ENCODE measurements at places on chromosomes 2 and 18. TPM values are rescaled to one million over a fixed set of nuclear protein-coding genes. Genes with fewer than 3 reads are reported as not detected.
A peak's percentile ranks its signal among the peaks of the same experiment; 100 is the strongest.

DNA sequence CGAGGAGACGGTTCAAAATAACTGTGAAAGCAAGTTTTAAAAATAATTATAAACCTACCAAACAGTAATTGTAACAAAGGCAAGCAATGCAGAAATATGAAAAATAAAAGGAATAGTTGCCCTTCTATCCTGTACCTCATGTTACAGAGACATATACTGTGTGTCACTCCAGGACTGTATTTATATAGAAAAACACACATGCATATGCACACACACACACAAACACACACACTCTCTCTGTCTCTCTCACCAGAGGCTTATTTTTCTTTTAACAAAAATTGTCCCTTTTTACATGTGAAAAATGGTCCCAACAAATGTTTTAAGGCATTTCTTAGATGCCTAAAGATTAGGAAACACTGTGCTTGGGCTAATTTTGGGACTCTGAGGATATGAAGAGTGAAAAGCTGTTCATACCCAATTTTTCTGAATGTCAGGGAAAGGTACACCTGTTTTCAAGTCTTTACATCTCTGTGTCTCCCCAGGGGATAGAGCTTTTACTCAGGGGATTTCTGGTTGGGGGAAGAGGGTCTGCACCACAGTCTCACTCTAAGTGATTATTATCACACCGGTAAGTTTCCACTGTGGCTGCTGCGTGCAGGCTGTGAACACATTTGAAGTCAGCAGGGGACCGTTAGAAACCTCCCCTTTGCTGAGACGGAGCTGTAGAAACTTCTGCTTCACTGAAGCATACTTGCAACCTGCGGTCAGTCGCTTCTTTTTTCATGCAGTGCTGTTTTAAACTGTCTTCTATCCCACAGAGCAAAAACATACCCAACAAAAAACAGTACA is 51.4 kb upstream of the SPAG16 start:
- H3K36me3 ChIP-seq, result no peaks in the 10 kb centered on the region
- no peak for DNase-seq
- no peak overlapping the region for H3K27ac ChIP-seq
- H3K4me3 ChIP-seq, result peak overlapping the region; percentile 13
- peaks cover 23% of the 10 kb centered on the region for H3K4me1 ChIP-seq

DNA sequence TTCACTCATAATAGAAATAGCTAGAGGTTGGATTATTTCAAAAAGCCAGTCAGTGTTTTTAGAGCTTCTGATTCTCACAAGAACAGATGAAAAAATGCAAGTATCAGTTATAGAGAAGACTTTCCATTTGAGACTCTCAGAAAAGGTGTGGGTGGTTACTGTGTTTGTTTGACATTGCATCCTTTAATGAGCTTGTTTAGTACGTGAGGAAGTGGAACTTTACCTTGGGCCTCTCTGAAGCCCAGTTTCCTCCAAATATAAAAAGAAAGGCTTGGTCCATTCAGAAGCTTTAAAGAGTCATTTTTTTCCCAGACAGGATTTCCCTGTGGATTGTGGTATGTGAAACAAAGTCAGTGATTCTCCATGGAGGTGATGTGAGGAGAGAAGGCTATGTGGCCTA is 89.9 kb upstream of the RANBP2 start:
- no peak overlapping the region for H3K27ac ChIP-seq
- no peak for DNase-seq
- H3K36me3 ChIP-seq, result no peaks in the 10 kb centered on the region
- no peak overlapping the region for H3K4me3 ChIP-seq
- no peaks in the 10 kb centered on the region for H3K27me3 ChIP-seq
- H3K4me1 ChIP-seq, result peaks cover 12% of the 10 kb centered on the region

DNA sequence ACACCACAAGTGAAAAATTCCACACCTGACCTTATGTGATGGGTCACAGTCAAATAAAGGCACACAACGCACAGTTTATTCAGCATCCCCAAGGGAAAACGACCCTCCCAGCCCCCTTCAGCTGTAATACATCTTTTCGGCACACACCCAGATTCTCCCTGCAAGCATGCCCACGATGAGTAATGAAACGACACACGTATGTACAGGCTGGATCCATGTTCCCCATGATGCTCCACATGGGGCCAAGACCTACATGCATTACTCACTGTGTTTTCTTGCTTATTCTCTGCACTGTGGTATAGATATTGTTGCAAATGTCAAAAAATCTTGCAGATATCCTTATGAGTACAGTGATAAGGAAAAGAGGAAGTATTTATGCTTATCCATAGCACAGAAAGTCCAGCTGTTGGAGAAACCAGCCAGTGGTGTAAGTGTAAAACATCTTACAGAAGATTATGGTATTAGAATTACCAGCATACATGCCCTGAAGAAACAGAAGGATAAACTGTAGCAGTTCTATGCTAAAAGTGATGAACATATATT is 32.5 kb upstream of the SGPP2 start:
- H3K36me3 ChIP-seq, result no peaks in the 10 kb centered on the region
- no peak for DNase-seq
- no peaks in the 10 kb centered on the region for H3K27me3 ChIP-seq

DNA sequence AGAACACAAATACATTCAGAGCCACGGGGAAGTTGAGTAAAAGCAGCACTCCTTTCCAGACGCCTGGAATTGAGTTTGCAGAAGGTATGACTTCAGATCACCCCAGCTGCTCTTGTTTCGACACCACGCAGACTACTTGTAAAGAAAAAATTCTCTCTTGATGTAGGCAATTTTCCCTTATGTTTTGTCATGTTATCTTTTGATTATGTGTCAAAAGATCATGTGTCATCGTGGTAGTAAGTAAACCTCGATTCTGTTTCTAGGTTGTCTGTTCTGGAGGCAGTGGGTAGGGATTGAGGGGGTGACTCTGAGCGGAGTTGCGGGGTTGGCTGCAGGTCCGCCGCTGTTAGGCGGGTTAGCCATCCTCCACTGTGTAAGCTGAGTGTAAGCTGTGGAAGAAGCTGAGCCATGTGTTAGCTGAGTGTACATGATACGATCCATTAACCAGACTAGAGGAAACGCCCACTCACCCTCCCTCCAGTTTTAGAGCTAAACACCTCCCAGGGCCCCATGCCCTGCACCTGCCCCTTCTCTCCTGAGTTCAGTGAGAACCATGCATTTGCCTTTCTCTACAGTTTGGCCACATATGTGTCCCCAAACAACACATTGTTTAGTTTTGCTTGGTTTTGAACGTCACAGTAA is 181.8 kb downstream of the SNTG2 start:
- H3K4me3 ChIP-seq, result no peak overlapping the region
- no peaks in the 10 kb centered on the region for H3K27me3 ChIP-seq
- H3K27ac ChIP-seq, result no peak overlapping the region
- no peaks in the 10 kb centered on the region for H3K4me1 ChIP-seq
- DNase-seq, result no peak

TLX2 gene
- total RNA-seq, result under 0.01 TPM

GPR55 gene
- not detected for total RNA-seq

- H3K4me3 ChIP-seq, result no peak overlapping the region
- H3K4me1 ChIP-seq, result peaks cover 4% of the 10 kb centered on the region
- peak overlapping the region; percentile 31 for H3K27ac ChIP-seq
- no peaks in the 10 kb centered on the region for H3K27me3 ChIP-seq
These were observed 21.9 kb downstream of the HJURP start for GRCh38 chr2:233832414-233832813.

- no peak for DNase-seq
- H3K4me3 ChIP-seq, result no peak overlapping the region
- peaks cover 37% of the 10 kb centered on the region for H3K4me1 ChIP-seq
These were observed 20.0 kb upstream of the ITGB6 start for GRCh38 chr2:160220026-160220425.

PCARE gene
- total RNA-seq, result not detected

- no peaks in the 10 kb centered on the region for H3K27me3 ChIP-seq
- no peaks in the 10 kb centered on the region for H3K36me3 ChIP-seq
- H3K4me3 ChIP-seq, result no peak overlapping the region
- peaks cover 5% of the 10 kb centered on the region for H3K4me1 ChIP-seq
- H3K27ac ChIP-seq, result no peak overlapping the region
These were observed 252.1 kb downstream of the TSN start for GRCh38 chr2:122007577-122007976.

DNA sequence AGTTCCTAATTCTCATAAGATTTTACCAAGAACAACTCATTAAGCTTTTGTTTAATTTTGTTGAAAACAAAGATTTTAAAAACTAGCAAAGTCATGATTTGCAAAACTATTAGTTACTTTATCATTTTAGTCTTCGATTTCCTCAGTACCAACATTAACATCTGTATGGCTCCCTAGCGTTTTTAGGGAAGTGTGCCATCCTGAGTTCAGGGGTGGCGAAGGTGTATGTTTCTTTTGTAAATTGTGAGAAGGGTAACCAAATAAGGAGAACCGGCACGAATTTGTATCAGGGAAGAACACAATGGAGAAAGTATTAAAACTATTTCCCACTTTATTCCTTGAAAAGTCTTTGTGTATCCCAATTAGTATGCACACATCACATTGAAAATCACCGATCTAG is 419.9 kb downstream of the DSC3 start:
- no peaks in the 10 kb centered on the region for H3K27me3 ChIP-seq
- no peaks in the 10 kb centered on the region for H3K36me3 ChIP-seq
- no peak overlapping the region for H3K4me3 ChIP-seq
- H3K4me1 ChIP-seq, result no peaks in the 10 kb centered on the region
- DNase-seq, result no peak

DNA sequence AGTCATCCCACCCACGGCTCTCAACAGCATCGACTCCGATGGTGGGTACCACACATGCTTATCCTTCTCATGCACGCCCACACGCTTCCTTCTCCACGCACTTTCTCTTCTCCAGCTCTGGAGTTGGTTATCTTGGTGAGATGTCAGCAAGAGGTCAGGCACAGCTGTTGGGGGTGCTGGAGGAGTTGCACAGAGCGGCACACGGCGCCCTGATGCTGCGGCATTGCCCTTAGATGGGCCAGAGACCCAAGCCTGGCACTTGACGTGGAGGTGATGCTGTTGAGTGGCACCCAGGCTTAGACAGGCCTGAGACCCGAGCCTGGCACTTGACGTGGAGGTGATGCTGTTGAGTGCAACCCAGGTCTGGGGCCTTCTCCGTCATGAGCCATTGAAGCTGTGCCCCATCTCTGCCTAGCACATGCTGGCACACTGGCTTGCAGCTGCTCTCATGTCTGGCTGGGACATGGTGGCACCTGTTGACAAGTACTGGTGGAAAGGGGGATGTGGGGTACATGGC is 83.2 kb downstream of the DGKD start:
- no peak for DNase-seq
- H3K4me3 ChIP-seq, result no peak overlapping the region
- H3K36me3 ChIP-seq, result peaks cover 3% of the 10 kb centered on the region
- no peaks in the 10 kb centered on the region for H3K27me3 ChIP-seq

FAM124B gene
- total RNA-seq, result not detected

CDH20 gene
- total RNA-seq, result not detected

- H3K36me3 ChIP-seq, result no peaks in the 10 kb centered on the region
- peaks cover 15% of the 10 kb centered on the region for H3K4me1 ChIP-seq
- no peaks in the 10 kb centered on the region for H3K27me3 ChIP-seq
- H3K27ac ChIP-seq, result no peak overlapping the region
- no peak for DNase-seq
These were observed 19.3 kb downstream of the ALPK2 start for GRCh38 chr18:58609536-58609993.

- no peaks in the 10 kb centered on the region for H3K27me3 ChIP-seq
- no peak overlapping the region for H3K4me3 ChIP-seq
- H3K4me1 ChIP-seq, result no peaks in the 10 kb centered on the region
- no peak for DNase-seq
- H3K27ac ChIP-seq, result no peak overlapping the region
- H3K36me3 ChIP-seq, result no peaks in the 10 kb centered on the region
These were observed 100.9 kb downstream of the FHOD3 start for GRCh38 chr18:36398419-36398818.

TRIM43 gene
- not detected for total RNA-seq

GRCh38 chr18:75074196-75075015 is 134.5 kb downstream of the PTGR3 start:
- DNase-seq, result no peak
- no peaks in the 10 kb centered on the region for H3K27me3 ChIP-seq
- H3K4me1 ChIP-seq, result peaks cover 11% of the 10 kb centered on the region
- H3K36me3 ChIP-seq, result no peaks in the 10 kb centered on the region
- no peak overlapping the region for H3K27ac ChIP-seq
- H3K4me3 ChIP-seq, result no peak overlapping the region

RAB6D gene
- under 0.01 TPM for total RNA-seq

GRCh38 chr2:222903234-222904220 is 42.7 kb downstream of the ACSL3 start:
- peak; percentile 79 for DNase-seq
- no peak overlapping the region for H3K4me3 ChIP-seq
- H3K27me3 ChIP-seq, result no peaks in the 10 kb centered on the region
- H3K27ac ChIP-seq, result peak overlapping the region; percentile 86
- H3K4me1 ChIP-seq, result peaks cover 25% of the 10 kb centered on the region
- no peaks in the 10 kb centered on the region for H3K36me3 ChIP-seq

GRCh38 chr2:65486282-65486681 is 53.9 kb upstream of the SPRED2 start:
- DNase-seq, result no peak
- no peak overlapping the region for H3K4me3 ChIP-seq
- H3K27me3 ChIP-seq, result no peaks in the 10 kb centered on the region
- H3K27ac ChIP-seq, result no peak overlapping the region
- H3K36me3 ChIP-seq, result no peaks in the 10 kb centered on the region
- H3K4me1 ChIP-seq, result no peaks in the 10 kb centered on the region

GRCh38 chr18:79950515-79951341 is 725 bp downstream of the SLC66A2 start:
- peaks cover 10% of the 10 kb centered on the region for H3K36me3 ChIP-seq
- peak overlapping the region; percentile 58 for H3K27ac ChIP-seq
- H3K4me3 ChIP-seq, result peak overlapping the region; percentile 85
- peaks cover 11% of the 10 kb centered on the region for H3K4me1 ChIP-seq
- peak; percentile 90 for DNase-seq
- no peaks in the 10 kb centered on the region for H3K27me3 ChIP-seq

DNA sequence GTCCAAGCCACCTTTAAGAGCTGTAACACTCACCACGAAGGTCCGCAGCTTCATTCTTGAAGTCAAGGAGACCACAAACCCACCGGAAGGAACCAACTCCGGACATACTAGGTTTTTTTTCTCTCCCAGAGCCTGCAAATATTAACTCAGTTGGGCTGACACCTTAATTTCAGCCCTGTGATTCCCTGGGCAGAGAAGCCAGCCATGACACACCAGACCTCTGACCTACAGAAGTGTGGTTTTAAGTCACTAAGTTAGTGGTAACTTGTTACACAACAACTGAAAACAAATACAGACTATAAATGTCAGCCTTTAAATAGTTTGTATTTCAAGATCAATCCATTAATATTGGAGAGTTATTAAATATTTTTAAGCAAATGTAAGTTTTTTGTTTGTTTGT is 855.1 kb downstream of the TMEM182 start:
- H3K4me3 ChIP-seq, result no peak overlapping the region
- H3K4me1 ChIP-seq, result no peaks in the 10 kb centered on the region
- no peak overlapping the region for H3K27ac ChIP-seq
- no peak for DNase-seq
- H3K27me3 ChIP-seq, result no peaks in the 10 kb centered on the region

EVA1A gene
- total RNA-seq, result 70.9 TPM

GKN2 gene
- total RNA-seq, result not detected

All from osteoblast (primary cell).